ENCODE measurements at places on chromosomes 1 and 21.
A peak's percentile ranks its signal among the peaks of the same experiment; 100 is the strongest.

GRCh38 chr1:225670806-225671733 is 18.1 kb upstream of the ENAH start:
- DNase-seq, result peak; percentile 49

GRCh38 chr1:225990705-225991464 is 8.3 kb downstream of the SDE2 start:
- no peak for DNase-seq

DNA sequence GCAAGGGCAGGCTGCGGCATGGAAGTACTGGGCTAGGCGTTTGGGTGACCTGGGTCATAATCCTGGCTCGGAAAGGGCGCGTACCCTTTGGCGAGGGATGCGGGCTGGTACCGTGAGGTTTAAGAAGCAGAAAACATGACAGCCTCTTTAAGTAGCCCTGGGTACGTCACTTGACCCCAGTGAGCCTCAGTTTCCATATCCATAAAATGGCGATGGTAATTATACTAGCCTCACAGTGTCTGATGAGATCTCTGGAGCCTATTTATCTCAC is 700 bp downstream of the PIGV start:
- DNase-seq, result no peak

GRCh38 chr1:7008331-7008730 is 223.1 kb downstream of the CAMTA1 start:
- no peak for DNase-seq

- DNase-seq, result no peak
Observed at GRCh38 chr1:116972674-116973030, 28.9 kb upstream of the CD101 start.

DNA sequence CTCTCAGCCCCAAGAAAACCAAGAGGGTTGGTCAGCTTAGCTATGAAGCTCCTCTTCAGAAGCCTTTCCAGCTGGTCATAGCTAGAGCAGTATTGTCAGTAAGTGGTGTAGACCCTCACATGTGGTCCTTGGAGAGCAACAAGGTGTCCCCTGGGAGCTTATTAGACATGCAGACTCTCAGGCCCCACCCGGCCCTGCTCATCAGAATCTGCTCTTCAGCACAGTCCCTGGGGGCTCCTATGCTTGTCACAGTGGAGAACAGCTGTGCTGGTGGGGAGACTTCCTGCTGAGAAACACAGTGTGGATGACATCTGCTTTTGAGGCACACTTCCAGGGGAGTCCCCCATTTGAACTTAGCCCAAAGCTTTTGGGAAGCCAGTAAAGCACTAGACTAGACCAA is 21.9 kb upstream of the NEK2 start:
- DNase-seq, result no peak

GRCh38 chr21:24938573-24938972 is 668.7 kb downstream of the MRPL39 start:
- no peak for DNase-seq

GRCh38 chr21:14593230-14593629 is 47.1 kb upstream of the SAMSN1 start:
- no peak for DNase-seq

- peak; percentile 84 for DNase-seq
Observed at GRCh38 chr1:18883636-18884418, 18.5 kb downstream of the ALDH4A1 start.

DNA sequence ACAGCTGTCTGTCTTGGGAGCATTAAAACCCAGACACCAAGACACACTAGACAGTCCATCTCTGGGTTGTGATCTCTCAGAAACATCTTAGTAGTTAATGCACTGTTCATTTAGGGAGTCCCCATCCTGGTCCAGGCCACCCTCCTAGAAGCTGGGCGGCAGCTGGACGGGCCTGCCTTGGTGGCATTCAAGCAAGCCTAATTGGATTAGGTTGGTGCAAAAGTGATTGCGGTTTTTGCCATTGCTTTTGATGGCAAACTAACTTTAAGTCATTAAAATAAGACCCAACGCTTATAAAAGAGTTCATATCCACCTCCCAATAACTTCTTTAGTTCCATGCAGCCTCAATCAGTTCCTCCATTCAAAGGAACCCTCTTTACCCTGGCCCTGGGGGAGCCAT is 21.7 kb downstream of the ATP5PO start:
- no peak for DNase-seq

DNA sequence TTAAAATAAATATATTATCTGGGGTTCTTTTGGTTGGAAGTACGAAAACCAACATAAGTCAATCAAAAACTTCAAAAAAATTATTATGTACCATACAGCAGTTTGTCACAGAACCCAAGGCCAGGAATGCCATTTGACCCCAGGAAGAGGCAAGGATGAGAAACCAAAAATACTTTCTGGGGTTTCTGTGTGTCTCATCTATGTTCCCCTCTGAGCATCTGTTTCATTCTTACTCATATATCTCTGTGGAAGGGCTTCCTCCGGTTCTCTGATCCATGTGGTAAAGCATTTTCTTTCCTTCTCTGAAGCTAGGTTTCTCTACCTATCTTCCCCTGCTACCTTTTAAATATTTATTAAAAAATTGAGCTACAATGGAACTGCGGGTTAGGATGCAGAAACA is 9.8 kb upstream of the FCRL1 start:
- no peak for DNase-seq

DNA sequence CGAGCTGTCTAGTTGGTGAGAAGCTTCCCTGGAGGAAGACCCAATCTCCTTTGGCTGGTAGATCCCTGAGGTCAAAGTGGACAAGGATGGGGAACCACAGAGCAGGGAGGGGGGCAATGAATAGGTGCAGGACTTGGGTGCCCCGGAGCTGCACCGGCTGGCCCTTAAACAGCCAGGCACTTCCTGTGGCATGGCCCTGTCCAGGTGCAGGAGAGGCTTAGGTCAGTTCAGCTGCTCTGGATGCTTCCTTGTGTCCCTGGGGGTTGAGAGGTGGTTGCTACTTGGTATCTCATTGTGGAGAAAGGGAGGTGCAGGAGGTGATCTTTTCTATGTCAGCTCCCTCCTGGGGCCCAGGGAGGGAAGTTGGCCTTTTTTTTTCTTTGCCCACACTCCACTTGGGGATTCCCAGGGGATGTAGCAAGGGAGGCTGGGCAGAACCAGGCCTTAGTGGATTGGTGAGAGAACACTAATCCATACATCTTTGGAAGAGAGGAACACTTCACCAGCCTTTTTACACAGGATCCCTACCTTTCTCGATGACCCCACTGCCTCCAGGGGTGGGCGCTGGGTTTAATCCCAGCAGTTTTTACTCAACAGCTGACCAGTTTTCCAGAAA is 1.2 kb upstream of the ST3GAL3 start:
- DNase-seq, result no peak

GRCh38 chr1:175742790-175743459 is 470 bp downstream of the TNR start:
- no peak for DNase-seq

DNA sequence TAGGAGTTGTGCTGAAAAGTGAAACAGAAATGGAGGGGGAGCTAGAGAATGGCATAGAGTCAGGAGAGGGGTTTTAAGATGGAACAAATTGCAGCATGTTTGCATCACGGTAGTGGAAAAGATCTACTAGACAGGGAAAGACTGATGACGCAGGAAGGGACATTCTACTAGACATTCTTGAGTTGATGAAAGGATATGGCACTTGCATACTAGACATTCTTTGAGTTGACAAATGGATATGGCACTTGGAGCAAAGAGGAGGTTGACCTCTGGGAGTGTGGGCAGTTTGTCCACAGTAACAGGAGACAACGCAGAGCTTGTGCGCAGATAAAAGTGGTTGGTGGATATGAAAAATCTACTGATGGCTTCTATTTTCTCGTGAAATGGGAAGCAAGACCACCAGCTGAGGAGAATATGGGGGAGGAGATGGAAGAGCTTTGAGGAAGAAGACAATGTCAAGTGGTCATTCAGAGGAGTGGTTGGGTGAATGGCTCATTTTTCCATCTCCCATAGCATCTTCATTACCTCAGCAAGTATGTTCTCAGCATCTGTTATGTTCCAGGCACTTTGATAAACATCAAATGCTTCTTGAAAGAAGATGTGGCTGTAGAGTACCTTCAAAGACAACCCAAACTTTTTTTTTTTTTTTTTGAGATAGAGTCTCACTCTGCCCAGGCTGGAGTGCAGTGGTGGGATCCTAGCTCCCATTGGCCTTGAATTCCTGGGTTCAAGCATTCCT is 2.4 kb upstream of the CTPS1 start:
- no peak for DNase-seq

DNA sequence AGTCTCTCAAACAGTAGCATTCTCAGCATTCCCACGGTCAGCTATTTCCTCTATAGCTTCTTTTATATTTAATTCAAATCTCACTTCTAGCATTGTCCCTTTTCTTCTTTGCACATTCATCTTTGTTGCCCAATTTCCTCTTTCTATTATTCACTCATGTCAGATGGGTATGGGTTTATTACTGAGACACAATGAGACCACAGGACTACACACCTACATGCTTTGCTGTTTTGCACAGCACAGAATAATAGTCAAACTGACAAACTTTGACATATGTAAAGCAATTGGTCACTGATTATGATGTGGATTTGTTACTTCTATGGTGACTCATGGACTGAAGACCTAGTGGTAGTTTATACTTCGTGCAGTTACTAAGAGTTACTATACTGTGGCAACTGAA is 5.8 kb upstream of the CD1C start:
- no peak for DNase-seq

DNA sequence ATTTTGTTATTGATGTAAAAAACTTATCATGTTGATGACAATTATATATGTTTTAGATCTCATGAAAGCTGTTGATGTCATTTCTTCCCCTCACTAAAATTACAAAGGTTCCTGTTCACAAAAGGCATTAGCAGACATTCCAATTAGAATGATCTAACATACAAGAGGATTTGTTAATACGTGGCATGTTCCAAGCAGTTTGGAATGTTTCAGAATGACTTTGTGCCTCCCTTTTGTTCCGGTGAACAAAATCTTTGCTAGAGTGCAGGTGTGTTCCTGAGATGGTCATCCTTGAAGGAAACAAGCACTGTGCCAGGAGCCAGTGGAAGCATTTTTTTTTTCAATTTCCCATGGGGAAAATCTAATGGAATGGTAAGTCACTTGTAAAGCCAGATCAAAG is 108.0 kb upstream of the KCTD3 start:
- no peak for DNase-seq

DNA sequence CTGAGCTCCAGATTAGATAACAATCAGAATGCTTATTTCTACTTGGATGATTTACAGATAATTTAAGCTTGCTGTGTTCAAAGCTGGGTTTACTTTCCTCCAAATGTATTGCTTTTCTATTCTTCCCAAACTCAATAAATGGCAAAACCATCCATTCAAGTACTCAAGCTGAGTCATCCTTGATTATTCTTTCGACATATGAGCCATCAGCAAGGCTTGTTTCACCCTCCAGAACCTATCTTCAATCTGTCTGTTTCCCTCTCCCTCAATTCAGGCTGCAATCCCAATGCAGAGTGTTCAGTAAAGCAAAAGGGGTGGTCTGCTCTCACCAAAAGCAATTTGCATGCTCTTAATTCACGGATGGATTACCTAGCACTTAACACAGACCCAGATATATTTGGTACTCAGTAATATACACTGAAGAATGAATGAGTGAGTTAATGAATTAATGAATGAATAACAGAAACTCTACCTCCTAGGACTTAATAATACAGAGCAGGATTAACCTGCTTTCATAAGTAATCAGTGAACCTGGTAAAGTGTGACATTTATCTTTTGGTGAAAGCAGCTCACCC is 41.9 kb downstream of the DDR2 start:
- no peak for DNase-seq

- no peak for DNase-seq
Observed at GRCh38 chr1:25649505-25650288, 33.1 kb downstream of the MAN1C1 start.

DNA sequence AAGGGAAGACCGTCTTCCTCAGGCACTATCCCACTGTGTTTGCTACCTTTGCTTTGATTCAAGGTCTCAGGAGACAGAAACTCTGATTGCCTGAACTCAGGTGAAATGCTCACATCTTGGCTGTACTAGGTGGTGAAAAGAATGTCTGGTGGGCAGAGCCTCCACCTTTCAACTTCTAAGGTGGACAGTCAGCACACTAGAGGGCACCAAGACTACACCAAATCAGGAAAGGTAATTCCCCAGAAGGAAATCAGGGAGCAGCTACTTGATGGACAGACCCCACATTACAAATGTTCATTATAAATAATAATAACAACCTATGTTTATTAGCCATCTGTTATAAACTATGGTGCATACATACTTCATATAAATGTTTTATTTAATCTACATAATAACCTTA is 220.9 kb downstream of the ATG4C start:
- DNase-seq, result no peak

- DNase-seq, result peak; percentile 67
Observed at GRCh38 chr1:18100491-18101063, 7.0 kb upstream of the IGSF21 start.

GRCh38 chr1:165551469-165551868 is 7.7 kb downstream of the LRRC52 start:
- DNase-seq, result no peak

GRCh38 chr1:245036102-245036501 is 118.7 kb upstream of the KIF26B start:
- no peak for DNase-seq

DNA sequence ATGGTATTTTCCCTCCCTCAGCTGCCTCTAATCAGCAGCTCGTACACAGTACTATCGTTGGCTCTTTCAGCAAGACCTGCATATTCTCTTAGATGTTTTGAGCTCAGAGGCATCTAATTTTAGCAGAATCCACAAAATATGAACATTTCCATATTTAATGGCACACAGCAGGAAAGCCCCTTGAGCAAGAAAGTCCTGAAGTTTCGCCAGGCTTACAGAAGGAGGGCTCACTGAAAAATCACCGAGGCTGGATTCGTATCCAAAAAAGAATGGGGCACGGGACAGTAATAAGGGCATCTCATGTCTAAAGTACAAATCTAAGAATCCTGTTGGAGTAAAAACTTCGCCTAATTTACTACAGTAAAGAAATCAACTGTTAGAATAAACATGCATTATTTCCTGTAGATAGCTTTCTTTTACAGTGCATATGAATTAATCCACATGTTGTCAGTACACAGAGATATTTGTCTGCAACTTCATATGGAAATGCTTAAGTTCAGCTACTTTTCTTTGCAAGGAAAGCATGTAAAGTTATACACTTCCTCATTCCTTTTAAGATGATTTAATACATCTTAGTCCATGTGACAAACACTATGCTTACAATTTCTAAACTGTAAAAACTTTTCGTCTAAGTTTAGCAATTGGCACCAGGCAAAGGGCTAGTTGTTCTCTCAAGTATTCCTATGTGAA is 1205.3 kb upstream of the ADGRL4 start:
- DNase-seq, result no peak

- DNase-seq, result no peak
Observed at GRCh38 chr1:119981986-119982815, 85.9 kb upstream of the ADAM30 start.

GRCh38 chr1:42777852-42778251 is 6.9 kb upstream of the TMEM269 start:
- DNase-seq, result peak; percentile 38

GRCh38 chr21:34071683-34072082 is 1.7 kb upstream of the MRPS6 start:
- DNase-seq, result no peak
